Suppressor macrophage treated with lipopolysaccharide for 1 hour (primary cell): ENCODE measurements at places on chromosomes 11 and 22.

GRCh38 chr22:29872989-29873388 is 10.0 kb upstream of the MTMR3 start:
- peak; percentile 66 for DNase-seq

DNA sequence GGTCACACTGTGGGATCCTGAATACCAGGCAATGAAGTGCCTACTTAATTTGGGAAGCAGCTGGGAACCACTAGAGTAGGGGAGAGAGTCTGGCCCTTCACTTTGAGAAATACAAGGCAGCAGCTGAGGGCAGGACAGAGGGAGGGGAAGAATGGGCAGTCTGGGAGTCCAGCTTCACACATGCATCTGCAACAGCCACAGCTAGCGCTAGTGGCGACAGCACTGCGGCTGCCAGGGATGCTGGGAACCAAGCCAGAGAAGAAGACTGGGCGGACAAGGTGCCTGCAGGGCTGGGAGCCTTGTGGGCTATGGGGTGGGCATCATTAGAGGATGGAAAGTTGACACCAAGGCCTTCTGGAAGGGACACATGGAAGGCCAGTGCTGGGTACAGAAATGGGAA is 15.8 kb downstream of the SCUBE2 start:
- no peak for DNase-seq

GRCh38 chr11:17437366-17437765 is 39.3 kb downstream of the ABCC8 start:
- no peak for DNase-seq

DNA sequence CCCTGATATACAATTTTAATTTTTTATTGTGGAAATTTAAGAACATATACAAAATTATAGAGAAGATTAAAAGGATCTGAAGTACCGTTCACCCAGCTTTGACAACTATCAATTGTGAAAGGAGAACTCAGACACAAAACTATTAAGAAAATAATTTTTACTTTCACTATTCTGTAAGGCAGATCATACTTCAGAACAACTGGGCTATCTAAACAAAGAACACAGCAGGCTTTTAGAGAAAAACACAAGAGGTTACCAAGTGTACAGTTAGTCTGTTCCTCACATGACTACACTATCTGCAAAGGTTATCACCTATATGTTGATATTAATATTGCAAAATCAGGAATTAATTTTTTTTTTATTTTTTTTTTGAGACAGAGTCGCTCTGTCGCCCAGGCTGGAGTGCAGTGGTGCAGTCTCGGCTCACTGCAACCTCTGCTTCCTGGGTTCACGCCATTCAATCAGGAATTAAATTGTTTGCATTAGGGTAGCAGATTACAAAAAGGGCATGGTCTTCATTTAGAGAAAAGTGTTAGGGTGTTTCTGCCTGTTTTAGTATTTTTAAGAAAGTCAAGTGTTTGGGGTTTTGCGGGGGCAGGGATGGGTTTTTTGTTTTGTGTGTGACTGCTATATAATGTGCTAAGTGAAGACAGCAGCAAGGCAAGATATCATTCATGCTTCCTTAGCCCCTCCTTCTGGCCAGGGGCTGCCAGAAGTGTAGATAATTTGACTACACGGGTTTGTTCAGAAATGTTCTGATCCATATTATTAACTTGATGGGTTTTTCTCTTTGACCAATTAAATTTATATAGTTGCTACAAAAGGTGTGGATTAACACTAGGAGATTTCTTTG is 27.6 kb upstream of the SIK2 start:
- DNase-seq = no peak

DNA sequence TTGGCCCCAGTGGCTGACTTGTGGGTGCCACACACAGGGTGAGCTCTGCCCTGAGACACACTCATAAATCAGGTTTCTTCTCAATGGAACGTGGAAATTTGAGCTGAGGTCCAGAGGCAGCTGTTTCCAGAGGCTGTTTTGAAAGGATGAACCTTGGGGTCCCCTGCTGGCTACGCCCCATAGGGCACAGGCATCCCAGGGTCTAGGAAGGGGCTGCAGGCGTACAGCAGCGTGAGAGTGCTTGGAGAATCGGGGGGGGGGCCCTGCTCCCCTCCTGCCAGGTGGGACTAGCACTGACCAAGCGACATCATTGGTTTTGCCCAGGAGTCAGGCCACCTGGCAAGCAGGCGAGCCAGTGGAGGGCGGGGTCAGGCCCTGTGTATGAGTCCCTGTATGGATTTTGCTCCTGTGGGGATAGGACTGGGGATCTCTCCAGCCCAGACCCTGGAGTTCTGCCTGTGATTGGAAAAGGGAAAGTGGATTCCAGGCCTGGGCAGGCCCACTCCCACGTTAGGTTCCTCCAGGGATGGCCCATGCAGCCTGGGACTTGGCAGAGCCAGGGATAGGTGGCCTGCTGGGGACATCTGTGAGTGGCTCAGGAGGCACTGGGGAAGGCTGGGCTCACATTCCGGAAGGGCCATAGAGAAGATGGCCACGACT is 61.0 kb downstream of the FBXO7 start:
- no peak for DNase-seq

GRCh38 chr11:103927535-103927934 is 108.9 kb upstream of the DDI1 start:
- peak; percentile 50 for DNase-seq

DNA sequence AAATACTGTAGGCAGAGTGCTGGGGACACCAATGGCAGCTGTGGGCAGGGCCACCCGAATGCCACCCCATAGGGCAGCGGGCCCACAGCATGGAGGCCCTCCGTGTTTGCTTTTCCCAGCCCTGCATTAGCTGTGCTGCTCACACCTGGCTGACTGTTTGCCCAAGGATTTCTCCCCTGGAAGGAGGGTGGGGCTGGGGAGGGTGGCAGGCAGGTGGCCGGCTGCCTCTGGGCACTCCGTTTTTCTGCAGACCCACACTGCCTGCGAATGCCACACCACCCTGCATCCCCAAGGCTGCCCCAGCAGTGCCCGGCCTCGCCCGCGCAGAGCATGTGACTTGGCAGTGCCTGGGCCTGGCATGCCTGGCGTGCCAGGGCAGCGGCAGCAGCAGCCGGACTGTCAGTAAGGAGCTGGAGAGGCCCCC is 19.6 kb downstream of the DAGLA start:
- DNase-seq = no peak

GRCh38 chr11:83319346-83319745 is 33.2 kb upstream of the CCDC90B start:
- DNase-seq = no peak

GRCh38 chr11:63961608-63962412 is 12.6 kb upstream of the COX8A start:
- DNase-seq = no peak

- DNase-seq = peak; percentile 64
Observed at GRCh38 chr11:63445720-63446119, 45.2 kb downstream of the PLAAT5 start.
